ENCODE measurements at places on chromosomes 7 and 10.

DNA sequence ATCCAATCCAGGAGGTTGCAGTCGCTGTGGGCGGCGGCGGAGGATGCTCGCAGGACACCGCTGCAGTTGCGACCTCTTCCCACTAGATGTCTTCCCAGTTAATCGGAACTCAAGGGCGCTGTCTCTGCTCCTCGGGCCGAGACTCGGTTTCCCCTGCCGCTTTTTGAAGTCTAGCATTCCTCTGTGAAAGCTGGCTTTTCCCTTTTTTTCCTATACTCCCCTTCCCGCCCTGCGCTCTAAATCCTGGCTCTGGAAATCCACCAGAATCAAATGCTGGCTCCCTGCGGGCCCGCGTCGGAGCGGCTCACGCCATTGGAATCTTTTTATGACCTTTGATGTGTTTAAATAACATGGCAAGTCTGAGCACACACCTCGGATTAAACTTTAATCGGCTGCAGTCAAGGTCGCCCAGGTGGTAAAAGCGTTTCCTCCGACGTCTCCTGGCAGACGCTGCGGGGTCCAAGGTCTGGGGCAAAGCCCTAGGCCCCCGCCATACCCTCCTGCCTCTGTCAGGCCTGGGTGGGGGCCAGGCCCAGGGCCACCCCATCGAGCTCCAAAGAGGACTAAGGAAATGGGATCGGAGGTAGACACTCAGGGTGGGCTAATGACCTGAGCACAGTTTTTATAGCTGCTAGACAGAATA, 10.7 kb upstream of the HOXA13 start:
- peaks cover 79% of the 10 kb centered on the region for H3K27me3 ChIP-seq
- H3K36me3 ChIP-seq: no peaks in the 10 kb centered on the region
- H3K4me3 ChIP-seq: peak overlapping the region; percentile 42

DNA sequence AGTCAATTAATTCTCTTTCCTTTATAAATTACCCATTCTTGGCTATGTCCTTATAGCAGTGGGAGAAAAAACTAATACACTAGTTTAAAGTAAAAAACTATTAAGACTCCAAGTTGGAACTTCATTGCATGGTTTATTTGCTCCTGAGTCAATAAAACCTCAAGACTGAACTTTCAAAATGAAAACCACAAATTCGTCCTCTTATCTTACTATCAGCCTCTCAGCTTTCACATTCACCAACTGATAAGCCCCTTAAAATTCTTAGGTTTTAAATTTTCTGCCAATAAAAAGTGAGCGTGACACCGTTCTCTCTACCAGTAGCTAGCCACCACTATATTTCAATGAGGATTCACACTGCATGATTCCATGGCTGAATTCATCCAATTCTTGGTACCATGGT, 346.4 kb upstream of the NPSR1 start:
- no peaks in the 10 kb centered on the region for H3K27me3 ChIP-seq
- no peak overlapping the region for H3K4me3 ChIP-seq
- no peak overlapping the region for H3K27ac ChIP-seq

GRCh38 chr7:158482480-158482879, 105.1 kb downstream of the PTPRN2 start:
- no peak for DNase-seq
- no peak overlapping the region for H3K4me3 ChIP-seq
- H3K36me3 ChIP-seq: no peaks in the 10 kb centered on the region
- no peak overlapping the region for H3K27ac ChIP-seq
- no peaks in the 10 kb centered on the region for H3K4me1 ChIP-seq
- no peaks in the 10 kb centered on the region for H3K27me3 ChIP-seq

GRCh38 chr10:35367982-35368381, 31.7 kb downstream of the CCNY start:
- no peak for DNase-seq
- no peaks in the 10 kb centered on the region for H3K27me3 ChIP-seq
- H3K27ac ChIP-seq: no peak overlapping the region
- H3K4me1 ChIP-seq: peaks cover 65% of the 10 kb centered on the region
- H3K36me3 ChIP-seq: no peaks in the 10 kb centered on the region

GRCh38 chr7:127745445-127745844, 93.5 kb downstream of the SND1 start:
- DNase-seq: no peak
- H3K4me3 ChIP-seq: no peak overlapping the region
- H3K27ac ChIP-seq: no peak overlapping the region
- peaks cover under 1% of the 10 kb centered on the region for H3K4me1 ChIP-seq
- H3K36me3 ChIP-seq: no peaks in the 10 kb centered on the region

GRCh38 chr10:104300002-104300735, 31.2 kb downstream of the GSTO2 start:
- peak overlapping the region; percentile 68 for H3K27ac ChIP-seq
- no peaks in the 10 kb centered on the region for H3K36me3 ChIP-seq
- peaks cover 20% of the 10 kb centered on the region for H3K4me1 ChIP-seq
- no peak overlapping the region for H3K4me3 ChIP-seq

DNA sequence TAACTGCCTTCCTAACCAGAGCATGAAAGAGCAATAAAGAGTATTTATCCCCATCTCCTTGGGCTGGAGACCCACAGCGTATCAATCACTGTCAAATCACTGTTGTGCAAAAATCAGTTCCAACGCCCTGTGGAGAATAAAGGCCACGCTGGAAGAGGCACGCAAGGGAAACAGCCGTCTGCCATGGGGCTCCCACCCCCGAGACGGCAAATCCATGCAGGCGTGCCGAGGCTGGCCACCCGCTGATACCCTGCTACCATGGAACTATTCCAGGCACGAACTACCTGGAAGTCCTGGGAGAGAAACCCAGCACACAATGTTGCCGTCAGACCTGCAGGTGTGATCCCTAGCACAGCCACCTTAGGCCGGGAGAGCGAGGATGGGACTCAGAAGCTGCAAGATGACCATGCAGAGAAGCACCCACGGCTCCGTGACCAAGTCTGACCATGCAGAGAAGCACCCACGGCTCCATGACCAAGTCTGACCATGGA, 185.3 kb downstream of the DIP2C start:
- H3K36me3 ChIP-seq: no peaks in the 10 kb centered on the region
- H3K27me3 ChIP-seq: no peaks in the 10 kb centered on the region
- no peak overlapping the region for H3K27ac ChIP-seq
- H3K4me3 ChIP-seq: no peak overlapping the region
- peaks cover 33% of the 10 kb centered on the region for H3K4me1 ChIP-seq
- peak; percentile 56 for DNase-seq

DNA sequence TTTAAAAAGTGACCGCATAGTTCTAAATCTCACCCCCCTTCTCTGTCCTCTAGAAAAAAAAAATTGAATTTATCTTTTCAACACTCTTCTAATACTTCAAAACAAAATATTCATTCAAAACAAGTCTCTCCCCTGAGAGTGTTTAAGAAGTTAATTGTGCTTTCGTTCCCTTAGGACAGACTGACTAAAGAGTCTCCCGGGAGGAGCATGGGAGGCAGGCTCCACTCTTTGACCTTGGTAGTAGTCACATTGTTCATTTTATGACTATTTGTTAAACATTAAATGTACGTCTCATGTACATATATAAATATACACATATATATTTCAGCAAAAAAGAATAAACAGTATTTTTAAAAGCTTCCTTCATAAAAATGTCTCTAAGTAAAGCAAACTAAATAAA, 35.3 kb upstream of the SPOCK2 start:
- H3K27ac ChIP-seq: no peak overlapping the region
- no peak overlapping the region for H3K4me3 ChIP-seq
- no peaks in the 10 kb centered on the region for H3K36me3 ChIP-seq
- DNase-seq: no peak
- no peaks in the 10 kb centered on the region for H3K27me3 ChIP-seq

Data from sigmoid colon (tissue), 7 donors.